ENCODE measurements at places on chromosomes 2 and 18.

GRCh38 chr2:189673661-189674373 lies 653 bp upstream of the ANKAR start:
- peak overlapping the region; percentile 94 for H3K27ac ChIP-seq
- peak overlapping the region; percentile 60 for H3K4me3 ChIP-seq
- no peaks in the 10 kb centered on the region for H3K27me3 ChIP-seq
- DNase-seq = no peak
- no peaks in the 10 kb centered on the region for H3K4me1 ChIP-seq

GRCh38 chr2:38360177-38360576 lies 16.9 kb downstream of the ATL2 start:
- DNase-seq = no peak
- H3K27ac ChIP-seq = no peak overlapping the region
- H3K36me3 ChIP-seq = no peaks in the 10 kb centered on the region
- no peaks in the 10 kb centered on the region for H3K4me1 ChIP-seq
- no peak overlapping the region for H3K4me3 ChIP-seq

DNA sequence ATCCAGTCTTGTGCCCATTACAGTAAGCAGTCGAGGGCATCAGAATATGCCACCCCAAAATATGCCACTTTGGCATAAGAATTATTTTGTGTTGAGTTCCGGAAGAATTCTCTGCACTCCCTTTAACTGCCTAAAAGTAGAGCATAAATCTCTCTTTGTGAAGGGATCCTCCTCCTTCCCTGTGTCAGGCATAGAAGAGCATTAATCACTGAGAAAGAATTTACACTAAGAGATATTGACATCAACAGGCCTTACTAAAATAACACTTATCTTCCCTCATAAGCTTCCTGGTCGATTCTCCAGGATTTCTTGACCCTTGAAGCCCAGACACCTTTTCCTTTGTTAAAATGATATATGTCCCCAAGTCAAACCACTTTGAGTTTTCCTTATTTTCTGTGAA lies 27.6 kb upstream of the KYNU start:
- H3K36me3 ChIP-seq = no peaks in the 10 kb centered on the region
- H3K27me3 ChIP-seq = no peaks in the 10 kb centered on the region
- H3K4me1 ChIP-seq = no peaks in the 10 kb centered on the region
- no peak overlapping the region for H3K27ac ChIP-seq
- no peak overlapping the region for H3K4me3 ChIP-seq

DNA sequence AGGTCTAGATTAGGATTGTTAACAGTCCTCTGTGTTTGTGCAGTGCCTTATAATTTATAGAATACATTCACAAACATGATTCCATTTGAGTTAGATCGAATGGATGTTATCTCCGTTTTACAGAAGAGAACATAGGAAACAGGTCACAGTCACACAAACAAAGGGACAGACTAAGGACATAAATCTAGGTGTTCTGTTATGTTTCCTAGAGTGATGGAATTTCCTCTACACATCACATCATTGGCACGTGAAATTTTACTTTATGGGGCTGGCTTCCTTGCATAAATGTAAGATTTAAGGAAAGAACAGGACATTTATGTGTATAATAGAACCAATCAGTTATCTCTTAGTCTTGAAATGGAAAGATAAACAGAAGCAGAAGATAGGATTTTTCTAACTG lies 6.4 kb downstream of the TRIM54 start:
- DNase-seq = no peak
- no peaks in the 10 kb centered on the region for H3K27me3 ChIP-seq
- H3K4me3 ChIP-seq = no peak overlapping the region
- no peaks in the 10 kb centered on the region for H3K36me3 ChIP-seq
- H3K27ac ChIP-seq = no peak overlapping the region
- peaks cover 12% of the 10 kb centered on the region for H3K4me1 ChIP-seq

Measured in right lobe of liver (tissue), 6 donors.